ENCODE measurements at places on chromosomes 4 and X.

GRCh38 chr4:88697588-88698329 lies at the start of gene NAP1L5:
NAP1L5 (minus strand) TSS chr4:88697829; CDS start chr4:88697754, 75 bp downstream.
- no peaks in the 10 kb centered on the region for H3K4me1 ChIP-seq
- no peak for DNase-seq
- peak within 1 kb of the TSS; percentile 81 for H3K27ac ChIP-seq
- no peaks in the 10 kb centered on the region for H3K36me3 ChIP-seq
- H3K4me3 ChIP-seq: peak within 1 kb of the TSS; percentile 62

DNA sequence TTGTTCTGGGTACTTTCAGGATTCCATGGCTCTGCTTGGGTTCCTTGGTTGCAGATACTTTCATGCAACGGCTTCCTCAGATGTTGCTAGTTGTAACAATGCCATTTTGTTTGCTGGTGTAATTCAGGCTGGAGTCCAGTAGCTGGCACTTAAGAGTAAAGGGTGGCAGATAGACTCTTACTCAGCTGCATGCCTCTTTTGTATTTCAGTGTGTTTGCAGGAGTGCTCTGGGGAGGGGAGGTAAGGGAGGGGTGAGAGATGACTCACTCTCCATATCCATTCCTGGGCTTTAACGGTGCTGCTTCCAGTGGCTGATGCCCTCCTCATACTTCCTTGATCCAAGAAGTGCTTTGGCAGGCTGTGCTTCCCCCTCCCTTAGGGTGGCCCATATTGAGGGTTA lies 155.2 kb downstream of the ZNF330 start:
- DNase-seq: no peak
- H3K4me3 ChIP-seq: no peak overlapping the region
- H3K4me1 ChIP-seq: no peaks in the 10 kb centered on the region

- H3K4me3 ChIP-seq: no peak overlapping the region
- H3K27me3 ChIP-seq: peaks cover 5% of the 10 kb centered on the region
- H3K36me3 ChIP-seq: no peaks in the 10 kb centered on the region
- no peak for DNase-seq
- H3K27ac ChIP-seq: no peak overlapping the region
Measured at GRCh38 chr4:25299476-25300203, 12.9 kb upstream of the ZCCHC4 start.

DNA sequence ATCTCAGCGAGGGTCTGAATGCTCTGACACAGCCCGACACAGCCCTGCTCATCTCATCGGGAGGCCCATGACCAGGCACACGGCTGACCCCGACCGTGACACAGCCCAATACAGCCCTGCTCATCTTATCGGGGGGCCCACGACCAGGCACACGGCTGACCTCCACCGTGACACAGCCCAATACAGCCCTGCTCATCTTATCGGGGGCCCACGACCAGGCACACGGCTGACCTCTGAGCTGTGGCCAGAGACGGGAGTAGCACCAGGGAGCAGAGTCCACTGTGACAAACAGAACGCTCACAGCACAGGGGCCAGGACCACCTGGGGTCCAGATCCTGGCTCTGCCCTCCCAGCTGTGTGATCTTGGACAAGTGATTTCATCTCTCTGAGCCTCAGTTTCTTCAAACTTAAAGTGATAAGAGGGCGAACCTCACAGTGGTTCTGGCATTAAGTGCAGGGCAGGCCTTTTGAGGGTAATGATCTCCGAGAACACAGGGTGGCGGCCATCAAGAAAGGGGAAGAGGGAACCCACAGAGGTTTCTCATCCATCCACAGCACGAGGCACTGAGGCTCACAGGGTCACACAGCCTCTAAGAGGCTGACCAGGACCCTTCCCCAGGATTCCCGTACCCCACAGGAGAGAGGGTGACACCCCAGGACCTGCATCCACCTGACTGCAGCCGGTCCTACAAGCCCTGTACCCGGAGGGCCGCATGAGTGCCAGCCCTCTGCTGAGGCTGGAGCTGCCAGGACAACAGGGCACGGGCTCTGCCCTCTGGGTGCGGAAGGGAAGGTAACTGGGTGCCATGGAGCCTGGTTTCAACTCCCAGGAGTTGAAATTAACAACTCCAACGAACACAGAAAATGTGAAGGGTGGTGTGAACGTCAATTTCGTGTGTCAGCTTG lies 60.1 kb downstream of the WFS1 start:
- H3K36me3 ChIP-seq: peaks cover 9% of the 10 kb centered on the region
- peaks cover 39% of the 10 kb centered on the region for H3K27me3 ChIP-seq
- no peaks in the 10 kb centered on the region for H3K4me1 ChIP-seq
- no peak overlapping the region for H3K4me3 ChIP-seq
- DNase-seq: no peak

GRCh38 chrX:41133551-41133950 lies 48.3 kb downstream of the USP9X start:
- H3K4me1 ChIP-seq: no peaks in the 10 kb centered on the region
- DNase-seq: no peak
- H3K4me3 ChIP-seq: no peak overlapping the region
- no peaks in the 10 kb centered on the region for H3K36me3 ChIP-seq

- no peak for DNase-seq
- H3K27ac ChIP-seq: no peak overlapping the region
- H3K4me1 ChIP-seq: no peaks in the 10 kb centered on the region
- H3K36me3 ChIP-seq: no peaks in the 10 kb centered on the region
- H3K27me3 ChIP-seq: no peaks in the 10 kb centered on the region
- no peak overlapping the region for H3K4me3 ChIP-seq
Measured at GRCh38 chr4:95318483-95318882, 230.3 kb downstream of the UNC5C start.

DNA sequence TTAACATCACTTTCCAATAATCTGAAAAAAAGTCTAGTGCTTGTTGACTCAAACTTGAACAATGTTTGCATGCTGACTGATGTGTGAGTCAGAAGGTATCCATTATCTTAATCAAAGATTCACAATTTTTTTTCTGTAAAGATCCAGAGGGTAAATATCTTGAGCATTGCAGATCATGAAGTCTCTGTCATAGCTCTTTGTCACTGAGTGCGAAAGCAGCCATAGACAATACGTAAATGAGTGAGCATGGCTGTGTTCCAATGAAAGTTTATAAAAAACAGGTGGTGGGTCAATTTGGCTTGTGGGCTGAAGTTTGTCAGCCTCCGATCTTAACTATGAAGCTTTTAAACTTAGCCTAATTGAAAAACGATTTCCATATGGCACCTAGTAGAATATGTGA lies 37.7 kb downstream of the NHS start:
- peaks cover 9% of the 10 kb centered on the region for H3K4me1 ChIP-seq
- no peak for DNase-seq
- no peaks in the 10 kb centered on the region for H3K27me3 ChIP-seq
- no peak overlapping the region for H3K27ac ChIP-seq
- no peak overlapping the region for H3K4me3 ChIP-seq

DNA sequence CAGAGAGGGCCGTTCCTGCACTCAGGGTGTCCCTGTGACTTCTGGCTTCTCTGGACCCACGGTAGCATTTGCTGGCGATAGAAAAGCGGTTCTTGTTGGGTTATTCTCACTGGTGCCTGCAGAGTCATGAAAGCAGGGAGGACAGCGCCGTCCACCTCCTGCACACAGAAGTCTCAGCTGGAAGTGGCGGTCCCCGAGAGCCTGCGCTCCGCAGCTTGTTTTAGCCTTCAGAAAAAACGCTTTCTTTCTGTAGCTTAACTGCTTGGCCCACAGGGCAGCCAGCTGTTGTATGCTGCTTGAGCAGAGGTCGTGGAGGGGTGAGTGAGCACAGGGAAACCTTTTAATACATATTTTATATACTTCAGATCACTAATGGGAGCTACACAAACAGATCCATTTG lies 400.7 kb upstream of the FAT1 start:
- H3K4me1 ChIP-seq: no peaks in the 10 kb centered on the region
- no peaks in the 10 kb centered on the region for H3K27me3 ChIP-seq
- no peak overlapping the region for H3K4me3 ChIP-seq
- H3K36me3 ChIP-seq: no peaks in the 10 kb centered on the region

GRCh38 chr4:2095236-2096072 lies 36.3 kb downstream of the NAT8L start:
- DNase-seq: no peak
- H3K4me3 ChIP-seq: no peak overlapping the region
- no peaks in the 10 kb centered on the region for H3K4me1 ChIP-seq
- no peaks in the 10 kb centered on the region for H3K36me3 ChIP-seq

DNA sequence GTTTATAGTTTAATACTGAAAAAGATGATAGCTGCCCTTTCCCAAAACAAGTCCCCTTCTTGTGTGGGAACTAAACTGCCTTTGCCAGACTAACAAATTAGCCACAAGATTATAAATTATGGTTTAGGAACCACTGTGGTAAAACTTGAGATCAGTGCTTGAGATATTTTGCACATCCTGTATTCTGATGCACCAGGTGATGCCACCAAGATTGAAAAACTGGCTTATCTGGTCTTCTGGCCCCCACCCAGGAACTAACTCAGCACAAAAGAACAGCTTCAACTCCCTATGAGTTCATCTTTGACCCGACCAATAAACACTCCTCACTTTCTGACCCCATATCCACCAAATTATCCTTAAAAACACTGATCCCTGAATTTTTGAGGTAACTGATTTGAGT lies 36.7 kb upstream of the EFNB1 start:
- H3K27me3 ChIP-seq: no peaks in the 10 kb centered on the region
- no peak overlapping the region for H3K27ac ChIP-seq
- H3K36me3 ChIP-seq: no peaks in the 10 kb centered on the region
- DNase-seq: no peak
- no peaks in the 10 kb centered on the region for H3K4me1 ChIP-seq

DNA sequence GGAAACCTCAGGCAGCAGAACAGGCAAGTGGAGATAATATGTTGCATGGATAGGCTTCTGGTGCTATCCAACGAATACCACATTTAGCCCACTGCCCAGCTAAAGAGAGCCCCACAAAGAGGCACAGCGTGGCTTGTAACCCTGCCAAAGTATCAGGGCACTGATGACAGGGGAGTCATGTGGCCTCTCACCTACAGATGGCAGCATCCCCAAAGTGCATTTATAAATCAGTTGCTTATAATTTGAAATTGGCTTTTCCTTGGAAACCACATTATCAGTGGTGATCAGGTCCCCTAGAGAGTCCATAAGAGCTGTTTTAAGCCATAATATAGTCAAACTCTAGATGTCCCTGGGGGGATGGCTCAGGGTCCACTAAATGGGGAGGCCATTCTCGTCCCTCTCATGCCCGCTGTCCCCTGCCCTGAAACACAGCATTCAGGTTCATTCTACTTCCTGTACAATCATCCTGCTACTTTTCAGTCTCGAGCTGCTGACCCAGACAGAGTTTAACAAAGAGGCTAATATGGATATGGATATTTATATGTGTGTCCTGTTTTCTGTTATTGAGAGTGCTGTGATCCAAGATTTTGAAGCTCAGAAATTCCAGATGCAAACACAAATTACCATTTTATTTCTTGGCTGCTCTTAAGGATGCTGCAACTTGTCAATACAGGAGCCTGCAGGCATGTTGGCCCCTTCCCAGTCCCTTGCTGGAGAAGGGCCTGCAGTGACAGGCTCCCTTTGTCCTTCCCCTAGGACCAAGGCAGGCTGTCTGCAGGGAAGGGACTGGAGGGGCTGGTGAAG lies 28.5 kb downstream of the SRPX start:
- no peaks in the 10 kb centered on the region for H3K27me3 ChIP-seq
- no peak overlapping the region for H3K4me3 ChIP-seq
- no peak for DNase-seq
- no peaks in the 10 kb centered on the region for H3K4me1 ChIP-seq

DNA sequence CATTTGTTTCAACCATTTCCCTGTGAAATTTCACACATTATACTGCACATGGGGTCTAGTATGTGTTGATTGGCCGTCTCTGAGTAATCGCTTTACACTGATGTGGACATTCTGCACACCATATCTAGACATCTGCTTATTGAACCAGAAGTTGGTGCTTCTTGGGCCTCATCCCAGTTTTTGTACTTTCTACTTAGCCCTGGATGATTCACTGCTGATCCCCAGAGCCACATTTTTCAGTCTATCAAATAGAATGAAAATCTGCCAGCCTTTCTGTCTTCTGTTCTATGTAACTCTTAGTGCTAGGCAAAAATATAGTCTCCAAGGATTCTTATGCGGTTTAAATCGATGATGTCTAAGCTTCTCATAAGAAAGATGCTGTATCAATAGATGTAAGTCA lies 40.5 kb upstream of the RELL1 start:
- no peak for DNase-seq
- no peaks in the 10 kb centered on the region for H3K27me3 ChIP-seq
- H3K27ac ChIP-seq: no peak overlapping the region
- H3K36me3 ChIP-seq: no peaks in the 10 kb centered on the region

- H3K27me3 ChIP-seq: no peaks in the 10 kb centered on the region
- H3K36me3 ChIP-seq: no peaks in the 10 kb centered on the region
- H3K27ac ChIP-seq: no peak overlapping the region
- no peaks in the 10 kb centered on the region for H3K4me1 ChIP-seq
- no peak for DNase-seq
Measured at GRCh38 chr4:119477412-119478053, 151.1 kb downstream of the PDE5A start.

GRCh38 chr4:132548463-132548862 lies 600.6 kb upstream of the PCDH10 start:
- no peaks in the 10 kb centered on the region for H3K36me3 ChIP-seq
- H3K4me3 ChIP-seq: no peak overlapping the region
- no peak for DNase-seq
- no peaks in the 10 kb centered on the region for H3K27me3 ChIP-seq

- no peak overlapping the region for H3K4me3 ChIP-seq
- no peaks in the 10 kb centered on the region for H3K4me1 ChIP-seq
- no peaks in the 10 kb centered on the region for H3K27me3 ChIP-seq
Measured at GRCh38 chrX:36721990-36722389, 286.2 kb upstream of the FAM47C start.

DNA sequence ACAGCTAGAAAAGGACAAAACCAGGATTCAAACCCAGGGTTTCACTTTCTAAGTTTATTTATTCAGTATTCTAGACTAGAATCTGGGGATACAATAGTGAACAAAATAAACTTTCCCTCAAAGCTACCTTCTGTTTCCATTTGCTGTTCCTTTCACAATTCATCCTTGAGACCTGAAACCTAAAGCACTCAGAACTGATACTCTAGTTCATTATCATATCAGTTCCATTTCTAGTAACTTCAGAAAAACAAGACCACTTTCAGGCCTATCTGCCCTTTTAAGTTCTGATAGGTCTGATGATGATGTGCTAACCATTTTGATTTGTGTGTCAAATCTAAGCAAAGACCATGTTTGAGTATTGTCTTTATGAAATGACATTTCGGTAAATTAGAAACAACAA lies 7.8 kb upstream of the XK start:
- no peaks in the 10 kb centered on the region for H3K27me3 ChIP-seq
- H3K4me3 ChIP-seq: no peak overlapping the region
- no peak for DNase-seq

DNA sequence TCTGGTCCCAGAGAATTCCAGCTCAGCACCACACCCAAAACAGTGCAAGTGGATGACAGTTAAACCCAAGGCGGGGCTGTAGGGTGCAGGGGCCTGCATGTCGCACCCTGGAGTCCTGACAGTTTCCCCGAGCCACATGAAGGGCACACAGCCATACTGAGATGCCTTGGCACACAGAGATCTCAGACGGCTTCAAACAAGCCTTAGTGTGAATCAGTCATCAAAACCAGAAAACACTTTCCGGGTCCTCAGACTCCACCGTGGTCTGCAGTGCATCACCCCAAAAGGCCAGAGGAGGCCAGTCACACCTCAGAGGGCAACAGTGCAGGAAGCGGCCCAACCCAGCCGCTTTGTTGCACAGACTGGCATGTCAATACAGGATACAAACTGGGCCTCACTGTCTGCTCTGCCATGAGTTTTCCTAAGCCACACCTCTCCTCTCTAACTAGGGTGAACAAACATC lies 64.6 kb upstream of the ENPP6 start:
- peaks cover 22% of the 10 kb centered on the region for H3K4me1 ChIP-seq
- H3K27ac ChIP-seq: peak overlapping the region; percentile 59
- H3K27me3 ChIP-seq: no peaks in the 10 kb centered on the region
- DNase-seq: no peak
- H3K36me3 ChIP-seq: no peaks in the 10 kb centered on the region

Data from esophagus squamous epithelium (tissue), 5 donors.